Osteoblast (primary cell): ENCODE measurements at places on chromosomes 6 and 20. TPM values are rescaled to one million over a fixed set of nuclear protein-coding genes. Genes with fewer than 3 reads are reported as not detected.

- no peak for DNase-seq
Observed at GRCh38 chr20:11445891-11446290, 471.8 kb upstream of the BTBD3 start.

GRCh38 chr20:63401384-63402110 lies 40.4 kb upstream of the CHRNA4 start:
- no peak for DNase-seq

- DNase-seq, result no peak
Observed at GRCh38 chr6:151018046-151018445, 152.5 kb downstream of the MTHFD1L start.

DNA sequence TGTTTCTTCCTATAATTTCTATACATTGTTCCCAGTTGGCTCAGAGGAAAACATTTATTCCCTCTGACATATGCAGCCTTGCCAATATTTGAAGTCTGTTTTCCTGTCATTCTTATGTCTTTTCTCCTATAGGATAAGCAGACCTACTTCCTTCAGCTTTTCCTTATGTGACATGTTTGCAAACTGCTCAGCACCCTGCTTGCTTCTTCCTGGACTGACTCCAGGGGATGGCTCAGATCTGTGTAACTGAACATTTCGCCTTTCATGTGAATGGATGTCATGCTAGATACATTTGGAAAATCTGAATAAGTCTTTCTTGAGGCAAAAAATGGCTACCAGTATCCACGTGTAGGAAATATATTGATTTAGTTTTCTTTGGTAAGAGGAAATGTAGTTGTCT lies 113.2 kb downstream of the CARMIL1 start:
- DNase-seq, result no peak

- DNase-seq, result no peak
Observed at GRCh38 chr6:99559057-99559456, 9.4 kb downstream of the CCNC start.

CEP43 gene
- 19.4 and 19.5 TPM in 2 replicates for total RNA-seq

- no peak for DNase-seq
Observed at GRCh38 chr6:34955442-34955841, 66.4 kb downstream of the ANKS1A start.

DNA sequence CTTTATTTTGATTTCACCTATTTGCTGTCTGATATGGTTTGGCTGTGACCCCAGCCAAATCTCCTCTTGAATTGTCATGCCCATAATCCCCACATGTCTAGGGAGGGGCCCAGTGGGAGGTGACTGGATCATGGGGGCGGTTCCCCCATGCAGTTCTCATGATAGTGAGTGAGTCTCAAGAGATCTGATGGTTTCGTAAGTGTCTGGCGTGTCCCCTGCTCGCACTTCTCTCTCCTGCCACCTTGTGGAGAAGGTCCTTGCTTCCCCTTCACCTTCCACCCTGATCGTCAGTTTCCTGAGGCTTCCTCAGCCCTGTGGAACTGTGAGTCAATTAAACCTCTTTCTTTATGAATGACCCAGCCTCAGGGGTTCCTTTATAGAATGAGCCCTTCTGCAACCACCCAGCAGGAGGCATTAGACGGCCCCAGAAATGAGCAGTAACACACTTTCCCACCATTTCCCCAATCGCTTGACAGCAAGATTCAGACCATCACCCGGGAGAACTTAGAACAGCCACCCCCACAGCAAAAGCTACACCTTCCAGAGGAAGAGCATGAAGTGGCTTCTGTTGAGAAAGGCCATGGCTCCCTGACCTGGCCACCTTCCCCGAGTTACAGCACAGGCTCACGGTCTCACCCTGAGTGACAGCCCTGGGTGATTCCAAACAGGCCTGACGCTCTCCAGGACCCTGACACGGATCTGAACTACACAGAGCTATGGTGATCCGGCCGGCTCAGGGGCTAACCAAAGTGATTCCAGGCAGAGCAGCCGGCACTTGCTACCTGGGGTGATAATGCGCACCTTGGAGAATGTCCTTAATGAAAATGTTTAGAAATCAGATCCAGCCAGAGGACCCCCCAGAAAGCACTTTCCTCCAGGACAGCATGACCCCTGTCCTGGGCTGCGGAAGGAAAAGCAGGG lies 131.2 kb upstream of the CDH4 start:
- DNase-seq, result no peak

- DNase-seq, result peak; percentile 92
Observed at GRCh38 chr6:26520237-26520849, 17.8 kb upstream of the HMGN4 start.

C2 gene
- 12.7 and 18.0 TPM in 2 replicates for total RNA-seq

GRCh38 chr20:11833825-11834224 lies 83.9 kb upstream of the BTBD3 start:
- no peak for DNase-seq

DCBLD1 gene
- 22.1 and 29.7 TPM in 2 replicates for total RNA-seq

NCOA6 gene
- total RNA-seq, result 8.7 and 10.6 TPM in 2 replicates

DNA sequence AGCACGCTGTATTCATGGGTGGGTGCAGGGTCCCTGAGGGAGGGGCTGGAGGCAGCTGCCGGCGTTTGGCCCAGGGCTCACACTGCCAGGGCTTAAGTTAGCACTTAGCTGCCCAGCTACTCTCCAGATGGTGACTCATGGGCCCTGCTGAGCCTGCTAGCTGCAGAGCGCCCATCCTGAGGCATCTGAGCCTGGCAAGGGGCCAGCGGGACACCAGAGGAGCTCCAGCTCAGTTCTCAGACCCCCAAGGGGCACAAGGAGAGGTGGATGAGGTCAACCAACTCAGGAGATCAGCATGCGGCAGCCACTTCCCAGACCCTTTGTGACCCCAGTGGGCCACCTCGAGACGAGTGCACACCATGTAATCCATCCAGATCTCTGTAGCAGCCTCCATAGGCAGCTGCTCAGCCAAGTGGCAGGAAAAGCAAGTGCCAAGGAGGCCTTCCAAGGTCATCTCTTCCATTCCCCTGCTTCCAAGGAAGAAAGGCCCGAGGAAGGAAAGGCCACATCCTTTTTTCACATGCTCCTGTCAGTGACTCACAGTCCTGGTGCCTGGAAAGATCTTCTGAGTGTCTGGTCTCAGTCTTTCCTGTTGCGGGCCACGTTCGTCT lies 35.3 kb downstream of the FOXP4 start:
- peak; percentile 99 for DNase-seq

DNA sequence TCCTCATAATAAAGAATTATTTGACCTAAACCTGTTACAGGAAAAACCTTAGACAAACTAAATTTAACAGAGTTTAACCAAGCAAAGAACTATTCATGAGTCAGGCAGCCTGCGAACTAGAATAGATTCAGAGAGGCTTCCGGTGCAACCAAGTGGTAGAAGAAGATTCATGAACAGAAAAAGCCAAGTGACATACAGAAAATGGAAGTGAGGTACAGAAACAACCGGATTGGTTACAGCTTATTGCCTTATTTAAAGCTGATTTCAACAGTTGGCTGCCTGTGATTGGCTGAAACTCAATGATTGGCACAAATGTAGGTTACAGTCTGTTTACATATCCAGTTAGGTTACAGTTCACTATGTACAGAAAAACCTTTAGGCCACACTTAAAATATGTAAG lies 10.1 kb downstream of the PPP1R3G start:
- DNase-seq, result no peak

- DNase-seq, result no peak
Observed at GRCh38 chr6:108904741-108905140, 56.5 kb downstream of the ARMC2 start.

DNA sequence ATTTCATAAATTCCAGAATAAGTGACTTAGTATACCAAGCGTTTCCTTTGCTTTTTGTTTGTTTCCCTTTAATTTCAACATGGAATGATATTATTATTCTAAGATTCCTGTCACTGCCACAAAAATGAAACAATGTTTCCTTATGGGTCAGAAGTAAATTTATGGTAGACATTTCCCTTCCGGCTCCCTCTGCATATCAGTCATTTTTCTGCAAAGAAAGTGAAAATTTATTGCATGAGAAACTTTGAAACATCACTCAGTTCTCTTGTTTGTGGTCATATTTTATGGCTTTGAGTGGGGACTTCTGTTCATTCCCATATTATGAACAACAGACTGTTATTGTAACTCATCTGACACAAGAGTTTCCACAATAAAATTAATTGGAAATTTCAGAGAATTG lies 97.8 kb downstream of the NKAIN2 start:
- no peak for DNase-seq

DNA sequence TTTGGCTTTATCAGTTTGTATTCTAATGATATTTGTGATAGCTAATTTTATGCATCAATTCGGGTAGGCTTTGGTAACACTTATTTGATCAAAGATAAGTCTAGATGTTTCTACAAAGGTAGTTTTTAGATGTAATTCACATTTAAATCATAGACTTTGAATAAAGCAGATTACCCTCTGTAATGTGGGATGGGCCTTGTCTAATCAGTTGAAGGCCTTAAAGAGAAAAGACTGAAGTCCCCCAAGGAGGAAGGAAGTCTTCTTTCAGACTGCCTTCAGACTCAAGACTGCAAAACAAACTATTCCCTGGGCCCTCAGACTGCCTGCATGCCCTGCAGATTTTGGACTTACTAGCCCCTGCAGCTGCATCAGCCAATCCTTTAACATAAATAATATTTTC lies 178.5 kb downstream of the TRDN start:
- no peak for DNase-seq

GRCh38 chr20:7637184-7637583 lies 303.1 kb downstream of the HAO1 start:
- no peak for DNase-seq

DNA sequence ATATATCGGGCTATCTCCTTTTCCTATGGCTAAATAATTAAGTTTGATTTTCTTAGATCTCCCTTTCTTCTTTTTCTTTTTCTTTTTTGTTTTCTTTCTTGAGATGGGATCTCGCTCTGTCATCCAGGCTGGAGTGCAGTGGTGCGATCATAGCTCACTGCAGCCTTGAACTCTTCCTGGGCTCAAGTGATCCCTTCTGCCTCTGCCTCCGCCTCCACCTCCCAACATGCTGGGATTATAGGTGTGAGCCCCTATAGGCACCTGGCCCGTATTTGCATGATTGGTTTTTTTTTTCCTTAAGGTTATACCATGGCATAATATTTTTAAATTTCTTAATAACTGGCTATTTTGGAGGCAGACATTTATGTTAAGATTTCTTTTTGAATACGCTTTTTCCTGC lies 106.3 kb downstream of the SCAF8 start:
- DNase-seq, result no peak

DNA sequence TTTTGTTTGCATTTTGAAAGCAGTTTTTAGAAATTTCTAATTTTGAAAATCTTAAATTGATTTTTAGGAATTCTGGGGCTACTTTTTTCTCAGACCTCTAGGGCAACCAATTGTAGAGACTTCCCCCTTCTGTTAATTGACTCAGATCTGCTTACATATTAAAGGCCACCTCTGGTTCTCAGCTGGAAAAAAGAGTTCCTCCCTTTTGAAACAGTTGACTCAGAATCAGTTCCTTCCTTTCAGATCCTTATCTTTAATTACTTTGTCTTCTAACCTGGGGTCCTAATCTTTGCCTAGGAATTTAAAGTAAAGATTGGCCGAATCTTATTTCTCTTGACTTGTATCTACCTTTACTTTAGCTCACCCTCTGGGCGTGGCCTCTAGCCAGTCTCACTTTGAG lies 146.8 kb downstream of the LAMA2 start:
- no peak for DNase-seq

SMIM28 gene
- total RNA-seq, result not detected in 2 replicates

DNA sequence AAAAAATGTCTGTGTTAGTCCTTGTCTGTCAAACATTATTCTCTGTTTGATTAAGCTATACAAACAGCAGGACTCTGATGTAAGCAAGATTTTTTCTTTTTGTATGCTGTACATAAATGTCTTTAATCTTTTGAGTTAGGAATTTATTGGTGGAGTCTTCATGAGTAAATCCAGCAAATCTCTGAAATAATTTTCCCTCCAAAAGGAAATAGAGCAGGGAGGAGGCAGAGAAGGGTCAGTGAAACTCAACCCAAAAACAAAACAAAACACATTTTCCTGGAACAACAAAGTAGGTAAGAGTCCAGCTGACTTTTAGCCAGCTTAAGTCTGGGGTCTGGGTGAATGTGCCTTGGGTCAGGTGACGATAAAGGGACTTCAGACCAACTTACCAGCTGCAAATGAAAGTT lies 113.7 kb downstream of the FOXA2 start:
- no peak for DNase-seq

DNA sequence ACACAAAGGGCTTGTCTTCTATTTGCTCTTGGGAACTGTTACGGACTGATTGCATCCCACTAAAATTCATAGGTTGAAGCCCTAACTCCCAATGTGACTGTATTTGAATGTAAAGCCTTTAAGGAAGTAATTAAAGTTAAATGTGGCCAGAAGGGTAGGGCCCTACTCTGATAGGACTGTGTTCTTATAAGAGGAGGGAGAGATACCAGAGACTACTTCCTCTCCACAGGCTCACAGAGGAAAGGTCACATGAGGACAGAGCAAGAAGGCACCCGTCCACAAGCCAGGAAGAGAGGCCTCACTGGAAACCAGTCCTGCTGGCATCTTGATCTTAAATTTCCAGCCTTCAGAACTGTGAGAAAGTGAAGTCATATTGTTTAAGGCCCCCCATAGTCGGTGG lies 211.9 kb downstream of the CDH26 start:
- no peak for DNase-seq

CALHM6 gene
- 0.72 and 0.88 TPM in 2 replicates for total RNA-seq

GRCh38 chr6:45420083-45420908 lies 42.6 kb upstream of the SUPT3H start:
- DNase-seq, result peak; percentile 78

HEBP2 gene
- 35.1 and 35.8 TPM in 2 replicates for total RNA-seq

BMP6 gene
- total RNA-seq, result 0.59 and 0.72 TPM in 2 replicates

DNA sequence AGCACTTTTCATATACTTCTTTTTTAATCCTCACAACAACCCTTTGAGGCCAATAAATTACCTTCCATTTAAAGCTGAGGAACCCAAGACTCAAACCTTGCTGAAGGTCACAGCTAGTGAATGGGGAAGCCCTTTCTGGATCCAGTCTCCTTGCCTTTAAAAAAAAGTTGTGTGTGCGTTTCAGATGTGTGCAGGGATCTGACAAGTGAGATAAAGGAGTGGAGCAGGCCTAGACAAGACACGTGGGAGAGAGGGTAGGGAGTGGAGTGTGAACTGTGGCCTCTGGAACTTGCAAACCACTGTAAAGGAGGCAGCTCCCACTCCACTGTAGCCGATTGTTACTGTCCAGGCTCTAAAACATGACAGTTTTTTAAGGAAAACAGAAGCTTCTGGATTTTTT lies 1.9 kb downstream of the KLHL32 start:
- DNase-seq, result no peak

GRCh38 chr6:34362909-34363680 lies 29.4 kb downstream of the NUDT3 start:
- DNase-seq, result no peak

GRCh38 chr6:110404607-110405006 lies 10.8 kb downstream of the DDO start:
- no peak for DNase-seq

DNA sequence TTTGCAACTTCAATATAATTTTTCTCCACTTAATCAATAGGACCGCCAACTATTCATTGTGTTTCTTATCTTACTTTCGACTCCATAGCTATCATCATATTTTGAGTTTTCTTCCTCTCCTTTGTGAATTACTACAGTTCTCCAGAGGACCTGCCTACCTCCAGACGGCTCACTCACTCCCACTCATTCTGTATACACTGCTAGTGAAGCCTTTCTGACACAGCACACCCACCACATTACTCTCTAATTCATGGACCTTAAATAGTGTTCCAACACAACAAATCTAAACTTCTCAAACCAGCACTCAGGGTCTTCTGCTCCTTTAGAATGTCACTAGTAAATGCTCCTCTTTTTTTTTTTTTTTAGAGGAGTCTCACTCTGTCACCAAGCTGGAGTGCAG lies 23.8 kb downstream of the FKBP5 start:
- DNase-seq, result no peak
